ENCODE measurements at places on chromosomes 7 and 10.

DNA sequence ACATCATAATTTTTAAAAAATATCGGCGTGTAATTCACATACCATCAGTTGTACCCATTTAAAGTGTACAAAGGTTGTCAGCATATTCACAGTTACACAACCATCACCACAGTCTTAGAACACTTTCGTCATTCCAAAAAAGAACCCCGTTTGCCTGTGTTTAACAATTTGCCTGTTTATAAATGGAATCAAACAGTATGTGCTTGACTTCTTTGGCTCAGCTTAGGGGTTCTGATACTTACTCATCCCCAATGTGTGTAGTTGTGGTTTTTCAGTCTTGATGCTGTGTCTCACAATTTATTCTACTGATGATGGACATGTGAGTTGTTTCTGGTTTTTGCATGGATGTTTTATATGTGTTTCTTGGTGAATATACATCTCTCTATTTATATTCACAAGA lies 50.0 kb downstream of the PRPF18 start:
- DNase-seq = no peak

DNA sequence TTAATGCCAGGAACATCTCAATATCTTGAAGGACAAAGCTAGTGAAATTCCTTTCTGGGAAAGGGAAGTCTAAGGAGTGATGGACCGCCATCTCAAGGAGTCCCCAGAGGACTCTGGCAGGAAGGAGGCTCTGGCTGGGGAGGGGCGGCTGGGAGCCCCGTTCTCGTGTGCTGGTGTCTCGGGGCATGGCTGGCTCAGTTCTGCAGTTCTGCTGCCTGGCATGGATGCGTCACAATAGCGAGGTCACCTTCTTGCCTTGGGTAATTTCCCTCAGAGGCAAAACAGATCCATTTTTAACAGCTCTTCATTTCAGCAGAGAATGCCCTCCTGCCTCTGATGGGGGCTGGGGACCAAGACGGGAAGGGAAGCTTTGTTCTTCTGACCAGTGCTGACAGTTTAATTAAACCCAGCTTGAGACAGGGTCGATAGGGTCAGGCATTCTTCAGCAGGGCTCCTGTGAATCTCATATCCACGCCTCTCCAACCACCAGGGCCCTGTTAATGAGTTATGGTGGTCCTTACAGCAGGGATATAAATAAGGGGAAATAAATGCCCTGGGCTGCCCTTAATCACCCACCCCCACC lies 35.7 kb downstream of the SLIT1 start:
- DNase-seq = no peak

GRCh38 chr7:48035967-48036478 lies 680 bp downstream of the C7orf57 start:
- no peak for DNase-seq

GRCh38 chr10:124946945-124947344 lies 5.0 kb downstream of the ZRANB1 start:
- DNase-seq = no peak

- DNase-seq = no peak
Measured at GRCh38 chr10:97822261-97822687, 27.4 kb upstream of the GOLGA7B start.

DNA sequence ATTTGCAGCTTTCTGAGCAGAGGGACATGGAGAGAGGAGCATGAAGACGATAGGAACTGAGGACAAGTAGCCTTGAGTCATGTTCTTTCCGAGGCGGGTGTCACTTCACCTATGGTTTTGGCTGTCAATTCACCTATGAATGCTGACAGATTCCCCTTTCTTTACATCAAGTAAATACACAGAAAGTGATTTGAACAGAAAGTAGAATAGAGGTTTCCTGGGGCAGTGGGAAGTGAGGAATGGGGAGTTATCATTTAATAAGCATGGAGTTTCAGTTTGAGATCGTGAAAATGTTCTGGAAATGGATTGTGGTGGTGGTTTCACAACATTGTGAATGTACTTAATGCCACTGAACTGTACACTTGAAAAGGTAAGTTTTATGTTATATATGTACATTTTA lies 138.4 kb upstream of the MDFIC start:
- DNase-seq = no peak

- no peak for DNase-seq
Measured at GRCh38 chr7:138785587-138786437, 12.0 kb upstream of the TMEM213 start.

- no peak for DNase-seq
Measured at GRCh38 chr10:8402576-8402975, 348.1 kb downstream of the GATA3 start.

DNA sequence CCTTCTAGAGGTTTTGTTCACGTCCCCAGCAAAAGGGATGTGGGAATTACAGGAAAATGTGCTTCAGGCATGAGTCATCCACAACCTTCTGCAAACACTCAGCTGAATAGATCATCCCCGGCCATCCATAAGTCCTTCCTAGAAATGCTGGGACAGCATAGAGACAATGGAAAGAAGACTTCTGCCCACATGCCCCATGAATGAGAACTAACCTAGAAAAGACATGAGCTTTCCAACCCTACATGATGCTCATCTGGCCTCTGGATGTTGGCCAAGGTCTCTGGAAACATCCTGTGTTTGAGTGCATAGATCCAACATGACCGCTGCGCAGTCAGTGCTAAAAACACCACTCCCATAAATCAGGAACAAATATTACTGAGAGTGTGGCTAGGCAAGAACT lies 277.5 kb downstream of the PLXNA4 start:
- DNase-seq = no peak

- DNase-seq = peak; percentile 38
Measured at GRCh38 chr10:31836569-31837406, 91.8 kb downstream of the ARHGAP12 start.

DNA sequence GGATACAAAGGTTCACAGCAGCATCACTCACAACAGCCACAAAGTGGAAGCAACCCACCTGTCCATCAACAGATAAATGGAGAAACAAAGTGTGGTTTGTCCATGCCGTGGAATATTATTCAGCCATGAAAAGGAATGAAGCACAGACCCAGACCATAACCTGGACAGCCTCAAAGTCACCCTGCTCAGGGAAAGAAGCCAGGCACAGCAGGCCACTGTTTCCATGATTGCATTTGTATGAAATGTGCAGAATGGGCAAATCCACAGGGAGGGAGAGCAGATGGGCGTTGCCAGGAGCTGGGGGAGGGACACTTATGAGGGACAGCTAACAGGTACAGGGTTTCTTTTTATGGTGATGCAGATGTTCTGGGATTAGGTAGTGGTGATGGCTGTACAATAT lies 30.3 kb downstream of the FOXL3 start:
- no peak for DNase-seq

DNA sequence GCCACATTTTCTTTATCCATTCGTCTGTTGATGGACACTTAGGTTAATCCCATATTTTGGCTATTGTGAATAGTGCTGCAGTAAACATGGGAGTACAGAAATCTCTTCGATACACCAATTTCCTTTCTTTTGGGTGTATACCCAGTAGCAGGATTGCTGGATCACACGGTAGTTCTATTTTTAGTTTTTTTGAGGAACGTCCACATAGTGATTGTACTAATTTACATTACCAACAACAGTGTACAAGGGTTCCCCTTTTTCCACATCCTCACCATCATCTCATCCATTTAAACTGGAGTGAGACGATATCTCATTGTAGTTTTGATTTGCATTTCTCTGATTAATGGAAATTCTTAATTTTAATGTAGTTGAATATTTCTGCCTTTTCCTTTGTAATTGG lies 19.3 kb downstream of the VKORC1L1 start:
- no peak for DNase-seq

GRCh38 chr10:21528236-21529031 lies 3.0 kb upstream of the SKIDA1 start:
- no peak for DNase-seq

GRCh38 chr10:60798031-60798430 lies 19.8 kb downstream of the CDK1 start:
- no peak for DNase-seq

GRCh38 chr10:17273403-17273802 lies 45.4 kb downstream of the VIM start:
- no peak for DNase-seq

- peak; percentile 94 for DNase-seq
Measured at GRCh38 chr7:47991741-47992311, 12.4 kb upstream of the HUS1 start.

- DNase-seq = no peak
Measured at GRCh38 chr10:8766899-8767298, 712.4 kb downstream of the GATA3 start.

DNA sequence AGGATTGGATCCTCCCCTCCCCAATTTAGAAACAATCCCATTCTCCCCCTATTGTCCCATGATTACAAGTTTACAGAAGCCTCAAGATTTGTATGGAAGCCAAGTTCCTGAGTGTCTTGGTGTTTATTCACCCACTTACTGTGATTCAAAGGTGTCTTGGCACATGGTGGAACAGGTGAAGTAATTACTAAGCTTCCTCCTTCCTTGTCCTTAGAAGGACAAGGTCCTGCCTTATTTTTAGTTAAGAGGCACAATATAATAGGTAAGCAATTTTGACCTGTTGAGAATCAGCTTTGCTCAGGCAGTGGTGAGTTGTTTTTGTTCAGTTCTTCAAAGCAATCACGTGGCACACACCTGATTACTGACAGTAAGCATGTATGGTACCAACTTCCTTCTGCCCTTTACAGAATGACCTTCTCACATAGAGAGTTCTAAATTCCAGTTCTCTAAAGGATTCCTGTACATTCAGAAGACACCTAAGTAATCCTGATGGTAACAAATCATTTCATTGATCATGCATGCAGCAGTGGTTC lies 60.7 kb upstream of the SLC13A1 start:
- DNase-seq = no peak

GRCh38 chr10:52198540-52198939 lies 115.5 kb upstream of the DKK1 start:
- no peak for DNase-seq

- DNase-seq = no peak
Measured at GRCh38 chr10:27134371-27134770, 19.8 kb downstream of the YME1L1 start.

- no peak for DNase-seq
Measured at GRCh38 chr10:35191523-35191922, 64.9 kb downstream of the CREM start.

DNA sequence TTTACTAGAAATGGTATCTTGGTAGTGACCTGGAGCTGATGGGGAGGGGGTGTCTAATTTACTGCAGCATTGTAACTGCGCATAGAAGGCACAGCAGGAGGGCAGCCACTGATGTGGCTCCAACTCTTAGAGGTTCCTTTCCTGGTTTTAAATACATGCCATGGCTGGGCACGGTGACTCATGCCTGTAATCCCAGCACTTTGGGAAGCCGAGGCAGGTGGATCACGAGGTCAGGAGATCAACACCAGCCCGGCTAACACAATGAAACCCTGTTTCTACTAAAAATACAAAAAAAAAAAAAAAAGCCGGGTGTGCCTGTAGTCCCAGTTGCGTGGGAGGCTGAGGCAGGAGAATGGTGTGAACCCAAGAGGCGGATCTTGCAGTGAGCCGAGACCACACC lies 19.2 kb upstream of the SEC61G start:
- DNase-seq = no peak

DNA sequence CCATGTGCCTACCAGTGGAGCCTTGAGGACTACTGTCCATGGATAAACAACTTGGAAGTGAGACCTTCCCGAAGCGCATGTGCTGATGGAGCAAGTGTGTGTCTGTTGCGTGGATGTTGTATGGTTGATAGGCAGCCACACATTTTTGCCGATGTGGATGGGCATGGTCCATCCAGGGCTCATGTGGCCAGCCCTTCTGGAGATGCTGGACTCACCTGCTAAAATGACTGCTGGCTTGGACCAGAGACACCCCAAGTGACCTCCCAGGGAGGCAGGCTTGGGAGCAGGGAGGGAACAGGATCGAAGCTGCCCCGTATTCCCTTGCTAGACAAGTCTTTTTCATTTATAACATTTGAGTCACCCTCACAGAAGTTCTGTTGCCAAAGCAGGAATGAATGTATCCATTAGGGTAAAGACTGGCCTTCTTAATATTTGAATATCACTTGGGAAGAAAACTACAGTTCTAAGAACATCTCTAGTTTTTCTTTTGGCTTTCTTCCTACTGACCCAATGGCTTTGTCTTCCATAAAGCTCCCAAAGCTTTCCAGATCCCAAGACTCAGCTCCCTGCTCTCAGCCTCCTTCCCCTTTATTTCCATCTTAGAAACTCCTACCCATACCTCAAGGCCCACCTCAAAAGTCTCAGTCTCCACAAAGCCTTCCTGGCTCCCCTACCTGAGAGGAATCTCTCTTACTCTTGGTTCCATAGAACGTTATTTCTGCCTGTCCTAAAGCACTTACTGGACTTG lies 3.0 kb downstream of the PTPRE start:
- peak; percentile 10 for DNase-seq

DNA sequence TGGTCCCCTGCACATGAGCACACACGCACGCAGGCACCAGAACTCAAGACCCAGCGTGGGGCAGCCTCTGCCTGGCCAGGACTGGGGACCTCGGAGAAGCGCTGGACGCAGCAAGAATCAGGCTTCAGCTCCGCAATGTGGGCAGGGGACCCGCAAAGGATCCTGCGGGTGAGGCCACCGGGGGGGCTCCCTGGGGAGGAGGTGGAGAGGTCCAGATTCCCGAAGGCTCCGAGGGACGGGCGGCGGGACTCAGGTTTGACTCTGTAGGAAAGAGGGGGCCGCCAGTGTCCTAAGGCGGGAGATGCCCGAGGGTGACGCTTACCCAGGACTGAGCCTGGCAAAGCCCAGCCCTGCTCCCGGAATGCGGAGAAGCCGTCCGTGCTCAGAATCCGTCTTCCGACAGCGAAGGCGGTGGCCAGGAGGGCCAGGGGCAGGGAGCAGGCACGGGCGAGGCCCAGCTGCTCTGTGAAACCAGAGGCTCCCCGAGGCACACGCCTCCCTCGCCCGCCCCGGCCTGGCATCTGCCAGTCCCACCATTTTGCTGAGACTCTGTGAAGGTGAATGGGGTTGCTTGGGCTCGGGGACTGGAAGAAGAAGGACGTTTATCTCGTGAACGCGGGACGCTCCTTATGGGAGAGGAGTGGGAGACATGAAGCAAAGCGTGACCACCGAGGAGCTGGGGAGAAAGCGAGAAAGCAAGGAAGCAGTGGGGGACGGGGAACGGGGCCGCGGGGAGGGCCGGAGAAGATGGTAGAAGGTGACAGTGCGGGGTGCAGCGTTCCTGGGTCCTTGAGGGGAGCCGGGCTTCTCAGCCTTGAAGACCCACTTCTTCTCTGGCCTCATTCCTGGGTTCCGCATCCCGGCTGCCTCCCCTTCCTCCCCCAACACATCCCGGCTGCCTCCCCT lies 489.2 kb downstream of the PTPRN2 start:
- no peak for DNase-seq

- DNase-seq = no peak
Measured at GRCh38 chr7:134710511-134710853, 63.8 kb downstream of the BPGM start.

GRCh38 chr10:129035052-129035827 lies 431.8 kb upstream of the MGMT start:
- DNase-seq = no peak

- DNase-seq = no peak
Measured at GRCh38 chr7:96747418-96747940, 37.8 kb upstream of the SEM1 start.

GRCh38 chr7:84538268-84538667 lies 343.7 kb upstream of the SEMA3A start:
- DNase-seq = no peak
